ENCODE measurements at places on chromosomes 3 and 15. TPM values are rescaled to one million over a fixed set of nuclear protein-coding genes. Genes with fewer than 3 reads are reported as not detected.

Gene ACP3
- total RNA-seq: 3.7 TPM

Gene TICRR
- total RNA-seq: 2.4 TPM

Gene C3orf85
- total RNA-seq: not detected

Gene CHCHD4
- 11.0 TPM for total RNA-seq

Gene CACNA2D3
- 4.9 TPM for total RNA-seq

Gene IQCH
- 9.3 TPM for total RNA-seq

Gene SPATA12
- total RNA-seq: not detected

Gene GABPB1
- total RNA-seq: 62.3 TPM

Gene CCDC80
- 43.5 TPM for total RNA-seq

Gene MESP2
- total RNA-seq: 2.8 TPM

Gene MOBP
- not detected for total RNA-seq

Gene ZNF860
- 4.7 TPM for total RNA-seq

Gene CSTA
- total RNA-seq: not detected

Gene LRRC28
- 107 TPM for total RNA-seq

Gene SLC27A2
- total RNA-seq: 10.4 TPM

Gene PLCH1
- total RNA-seq: 35.0 TPM

Gene PPP1R14D
- total RNA-seq: not detected

Gene PDE8A
- total RNA-seq: 48.8 TPM

Gene MYO5C
- total RNA-seq: 18.4 TPM

Gene AADACL2
- 1.3 TPM for total RNA-seq

Gene PYGO1
- 36.4 TPM for total RNA-seq

Gene PARP9
- total RNA-seq: 15.2 TPM

Gene USP3
- 97.3 TPM for total RNA-seq

Gene ADAMTS17
- 24.5 TPM for total RNA-seq

Gene P2RY13
- 0.55 TPM for total RNA-seq

Gene MEIS2
- total RNA-seq: 132 TPM

Gene PPIB
- 195 TPM for total RNA-seq

Gene NMD3
- total RNA-seq: 98.5 TPM

Gene GOLGA8T
- total RNA-seq: not detected

Gene ANKRD34C
- total RNA-seq: 0.22 TPM

Gene SLC15A2
- 28.6 TPM for total RNA-seq

Gene ADGRG7
- 0.22 TPM for total RNA-seq

Gene ECE2
- 2.0 TPM for total RNA-seq

Gene ILDR1
- total RNA-seq: 0.99 TPM

Gene ZIC4
- total RNA-seq: 5.5 TPM

Gene FBXO40
- 0.22 TPM for total RNA-seq

Gene CCDC54
- total RNA-seq: not detected

Gene LZTFL1
- total RNA-seq: 55.7 TPM

Gene ATP13A5
- total RNA-seq: 0.22 TPM

Gene SCN11A
- total RNA-seq: 1.4 TPM

Gene CLDN11
- 16.8 TPM for total RNA-seq

Gene TUSC7
- total RNA-seq: not detected

Gene CLEC3B
- 109 TPM for total RNA-seq

Data from camera-type eye (tissue), 1 donor.